Naive B cell (primary cell): ENCODE measurements at places on chromosomes 4 and X. TPM values are rescaled to one million over a fixed set of nuclear protein-coding genes. Genes with fewer than 3 reads are reported as not detected.

Gene ELOVL6
- polyA plus RNA-seq = not detected

Gene RTL9
- polyA plus RNA-seq = not detected

Gene SASH3
- polyA plus RNA-seq = 98.1 TPM

Gene ZNF185
- 3.8 TPM for polyA plus RNA-seq

Gene NMU
- polyA plus RNA-seq = not detected
